HT-29 (cell line): ENCODE measurements at places on chromosomes 7 and 10.

GRCh38 chr10:5873515-5873995, 16.1 kb downstream of the ANKRD16 start:
- DNase-seq: peak; percentile 91

GRCh38 chr10:97676770-97677581, 10.1 kb downstream of the AVPI1 start:
- peak; percentile 63 for DNase-seq

GRCh38 chr10:79100771-79101170, 32.0 kb downstream of the ZMIZ1 start:
- DNase-seq: no peak

GRCh38 chr10:132528064-132528691, 9.4 kb upstream of the INPP5A start:
- no peak for DNase-seq

DNA sequence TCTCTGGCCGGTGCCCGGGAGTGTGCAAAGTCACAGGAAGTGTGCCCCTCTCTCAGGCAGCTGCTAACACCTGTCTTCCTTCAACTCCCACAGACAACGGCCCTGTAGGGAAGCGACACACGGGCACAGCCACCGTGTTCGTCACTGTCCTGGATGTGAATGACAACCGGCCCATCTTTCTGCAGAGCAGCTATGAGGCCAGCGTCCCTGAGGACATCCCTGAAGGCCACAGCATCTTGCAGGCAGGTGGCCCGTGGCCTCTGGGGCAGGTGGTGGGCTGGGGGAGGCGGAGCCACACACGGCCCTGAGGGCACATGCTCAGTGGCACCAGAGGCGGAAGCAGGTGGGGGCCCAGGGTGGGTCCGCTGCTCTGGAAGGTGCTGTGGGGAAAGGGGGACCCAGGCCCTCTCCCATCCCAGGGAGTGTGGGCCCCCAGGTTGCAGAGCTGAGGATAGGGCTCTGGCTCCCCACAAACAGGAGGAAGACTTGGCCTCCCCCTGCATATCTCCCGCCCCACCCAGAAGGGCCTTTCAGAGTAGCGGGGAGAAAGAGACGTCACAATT, 6.9 kb downstream of the C10orf105 start:
- DNase-seq: no peak

DNA sequence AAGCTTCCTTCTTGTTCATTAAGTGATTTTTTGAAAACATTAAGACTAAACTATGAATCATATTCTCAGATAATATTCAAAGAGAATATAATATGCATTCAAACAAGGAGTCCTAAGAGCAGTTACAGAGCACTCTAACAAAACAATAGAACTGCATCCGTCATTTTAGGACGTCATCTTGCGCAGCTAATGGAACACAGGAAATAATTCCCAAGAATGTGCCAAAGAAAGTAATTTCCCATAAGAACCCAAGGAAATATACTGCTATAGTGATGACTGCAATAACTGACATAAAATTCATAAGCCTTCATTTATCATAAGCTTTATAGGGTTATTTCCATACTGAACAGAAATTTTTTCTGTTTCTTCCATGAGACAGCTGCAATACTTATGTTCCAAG, 28.3 kb upstream of the CASD1 start:
- DNase-seq: no peak
